Activated T-cell treated with anti-CD3 and anti-CD28 coated beads for 24 hours (primary cell): ENCODE measurements at places on chromosomes 4 and X.

GRCh38 chr4:128862608-128863311 lies 53.3 kb downstream of the JADE1 start:
- peak; percentile 35 for DNase-seq

- no peak for DNase-seq
Observed at GRCh38 chr4:170089274-170089667, 485 bp downstream of the AADAT start.

DNA sequence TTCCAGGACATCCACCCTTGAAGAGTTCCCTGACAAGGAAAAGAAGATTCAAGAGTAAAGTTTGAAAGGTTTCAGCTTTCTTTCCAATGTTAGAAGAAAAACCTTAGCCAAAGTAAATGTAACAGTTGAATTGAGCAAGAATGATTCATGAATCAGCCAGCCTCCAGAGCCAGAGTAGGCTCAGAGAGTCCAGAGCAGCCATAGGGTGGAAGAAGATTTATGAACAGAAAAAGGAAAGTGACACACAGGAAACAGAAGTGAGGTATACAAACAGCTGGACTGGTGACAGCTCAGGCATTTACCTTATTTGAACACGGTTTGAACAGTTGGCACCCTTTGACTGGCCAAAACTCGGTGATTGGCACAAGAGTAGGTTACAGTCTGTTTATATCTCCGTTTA lies 63.2 kb downstream of the QDPR start:
- DNase-seq: no peak

GRCh38 chr4:7626531-7626930 lies 191.8 kb upstream of the PSAPL1 start:
- no peak for DNase-seq

DNA sequence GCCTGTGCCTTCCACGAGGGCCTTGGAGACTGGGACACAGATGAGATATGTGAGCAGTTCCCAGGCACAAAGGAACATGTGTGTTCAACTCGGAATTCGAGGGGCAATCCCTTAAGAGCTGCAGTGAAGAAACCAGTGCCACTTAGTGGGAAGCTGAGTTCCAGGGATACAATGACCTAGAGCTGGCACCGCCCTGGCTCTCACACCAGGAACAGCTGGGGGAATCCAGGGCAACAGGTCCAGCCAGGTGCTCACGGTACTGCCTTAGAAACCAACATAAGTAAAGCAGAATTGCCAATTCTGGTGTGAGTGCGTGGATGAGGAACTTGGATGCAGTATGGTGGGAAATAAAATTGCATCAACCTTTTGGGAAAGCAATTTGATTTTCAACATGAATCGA lies 122.9 kb downstream of the AFAP1 start:
- DNase-seq: no peak

DNA sequence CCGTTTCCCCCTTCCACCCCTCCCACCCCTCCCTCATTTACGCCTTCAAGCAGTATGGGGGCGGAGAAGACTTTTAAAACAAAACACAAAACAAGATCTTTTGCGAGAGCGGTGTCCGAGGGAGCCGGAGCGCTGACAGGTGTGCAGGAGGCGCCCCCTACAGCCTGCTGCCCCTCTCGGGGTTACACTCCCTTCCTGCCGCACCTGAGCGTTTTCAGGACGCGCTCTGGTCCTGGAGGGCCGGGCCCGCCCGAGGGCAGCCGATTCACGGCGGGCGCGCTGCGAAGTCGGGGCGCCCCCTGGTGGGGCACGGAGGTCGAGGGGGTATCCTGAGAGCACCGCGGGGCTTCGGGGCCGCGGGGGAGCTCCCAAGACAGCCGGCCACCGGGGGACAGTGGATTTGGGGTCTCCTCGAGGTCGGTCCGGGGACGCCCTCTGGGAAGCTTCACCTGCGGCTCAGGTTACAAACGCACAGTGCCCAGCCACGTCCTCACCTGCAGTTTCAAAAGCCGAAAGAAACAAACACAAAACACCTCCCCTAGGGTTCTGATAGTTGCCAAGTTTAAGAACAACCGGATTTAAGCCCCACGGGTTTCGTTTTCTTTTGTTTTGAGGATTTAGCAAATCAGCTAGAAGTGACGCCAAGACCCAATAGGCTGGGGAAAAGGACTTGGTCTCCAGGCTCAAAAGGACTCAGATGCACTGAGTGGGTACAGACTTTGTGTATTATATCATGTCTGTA lies 8.0 kb upstream of the NEUROG2 start:
- peak; percentile 54 for DNase-seq

GRCh38 chr4:8082517-8083055 lies 76.0 kb downstream of the ABLIM2 start:
- DNase-seq: no peak

- DNase-seq: peak; percentile 40
Observed at GRCh38 chrX:19372170-19372546, 28.4 kb downstream of the PDHA1 start.

GRCh38 chrX:19403696-19404095 lies 60.0 kb downstream of the PDHA1 start:
- no peak for DNase-seq

GRCh38 chrX:72031634-72032033 lies 100.1 kb downstream of the RTL5 start:
- DNase-seq: no peak

DNA sequence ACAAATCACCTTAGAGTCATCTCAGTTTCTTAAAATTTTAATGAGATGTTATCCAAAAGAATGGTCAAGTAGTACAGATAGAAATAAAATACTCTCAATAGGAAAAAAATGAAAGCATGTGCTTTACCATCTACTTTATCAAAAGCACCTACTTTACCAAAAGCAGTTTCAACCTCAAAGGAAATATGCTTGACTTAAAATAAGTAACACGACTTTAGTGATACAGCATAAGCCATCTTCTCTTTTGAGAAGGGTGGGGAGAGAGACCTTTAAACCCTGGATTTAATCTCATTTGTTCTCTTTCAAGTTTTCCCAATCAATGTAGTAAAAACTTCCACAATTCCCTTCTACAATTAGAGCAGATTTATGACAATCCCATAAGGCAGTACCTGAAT lies 26.5 kb downstream of the OTUD4 start:
- DNase-seq: no peak

DNA sequence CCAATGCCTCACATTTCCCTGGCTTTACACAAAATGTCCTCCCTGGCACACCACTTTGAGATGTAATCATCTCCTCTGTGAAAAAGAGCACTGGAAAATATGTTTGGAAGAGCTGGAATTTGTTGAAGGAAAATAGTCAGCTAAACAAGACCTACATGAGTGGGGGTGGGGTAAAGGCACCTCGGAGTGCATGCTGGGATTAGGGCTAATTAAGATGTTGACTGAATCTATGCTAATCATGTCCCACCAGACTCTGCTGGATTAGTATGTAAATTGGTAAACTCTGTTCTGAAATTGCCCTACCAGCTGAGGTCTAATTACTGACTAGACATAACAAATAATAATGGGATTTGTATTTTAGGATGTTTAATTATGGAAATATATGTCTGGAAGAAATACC lies 46.8 kb upstream of the MID1 start:
- no peak for DNase-seq

GRCh38 chr4:173527103-173527891 lies 2.7 kb downstream of the HAND2 start:
- DNase-seq: no peak

GRCh38 chrX:154398668-154399526 lies 720 bp downstream of the RPL10 start:
- peak; percentile 75 for DNase-seq

DNA sequence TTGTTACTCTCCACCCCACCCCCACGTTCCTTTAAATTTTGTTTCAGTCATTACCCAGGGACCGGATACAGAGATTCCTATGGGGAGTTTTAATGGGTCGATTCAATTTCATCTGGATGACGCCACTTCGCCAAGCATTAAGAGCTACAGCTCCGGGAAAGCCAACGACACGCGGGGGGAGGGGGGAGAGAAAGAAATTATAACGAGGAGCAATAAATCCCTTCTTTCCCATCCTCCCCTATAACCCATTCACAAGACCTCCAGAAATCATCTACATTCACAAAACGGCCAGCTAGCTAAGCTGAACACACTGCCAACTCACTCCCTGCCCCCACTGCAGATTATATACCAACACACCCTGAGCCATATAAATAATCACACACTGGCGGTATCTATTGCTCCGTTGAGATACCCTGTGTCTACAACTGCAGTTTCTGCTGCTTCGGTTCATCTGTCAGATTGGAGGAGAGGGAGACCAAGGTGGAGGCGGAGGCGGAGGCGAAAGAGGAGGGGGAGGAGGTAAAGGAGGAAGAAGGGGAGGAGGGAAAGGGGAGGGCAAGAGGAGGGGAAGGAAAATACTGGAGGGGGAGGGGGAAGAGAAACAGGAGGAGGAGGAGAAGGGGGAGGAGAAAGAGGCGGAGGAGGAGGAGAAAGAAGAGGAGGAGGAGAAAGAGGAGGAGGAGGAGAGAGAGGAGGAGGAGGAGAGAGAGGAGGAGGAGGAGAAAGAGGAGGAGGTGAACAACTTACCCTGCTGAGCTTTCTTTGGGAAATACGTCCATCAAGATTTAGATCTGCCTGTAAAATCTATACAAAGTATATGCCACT lies 113.9 kb upstream of the VAMP7 start:
- DNase-seq: peak; percentile 1

GRCh38 chr4:182938205-182938645 lies 21.0 kb upstream of the DCTD start:
- DNase-seq: peak; percentile 57

DNA sequence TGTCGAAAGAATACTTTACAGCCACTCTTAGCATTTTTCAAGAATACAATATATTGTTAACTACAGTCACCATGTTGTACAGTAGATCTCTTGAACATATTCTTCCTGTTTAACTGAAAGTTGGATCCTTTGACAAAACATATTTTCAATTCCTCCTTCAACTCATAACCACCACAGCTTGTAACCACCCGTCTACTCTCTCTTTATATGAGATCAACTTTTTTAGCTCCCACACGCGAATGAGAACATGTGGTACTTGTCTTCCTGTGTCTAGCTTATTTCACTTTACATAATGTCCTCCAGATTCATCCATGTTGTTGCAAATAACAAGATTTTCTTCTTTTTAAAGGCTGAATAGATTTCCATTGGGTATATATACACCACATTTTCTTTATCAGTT lies 338.3 kb upstream of the IGFBP7 start:
- DNase-seq: no peak

GRCh38 chrX:96985046-96985445 lies 101.3 kb downstream of the RPA4 start:
- no peak for DNase-seq

DNA sequence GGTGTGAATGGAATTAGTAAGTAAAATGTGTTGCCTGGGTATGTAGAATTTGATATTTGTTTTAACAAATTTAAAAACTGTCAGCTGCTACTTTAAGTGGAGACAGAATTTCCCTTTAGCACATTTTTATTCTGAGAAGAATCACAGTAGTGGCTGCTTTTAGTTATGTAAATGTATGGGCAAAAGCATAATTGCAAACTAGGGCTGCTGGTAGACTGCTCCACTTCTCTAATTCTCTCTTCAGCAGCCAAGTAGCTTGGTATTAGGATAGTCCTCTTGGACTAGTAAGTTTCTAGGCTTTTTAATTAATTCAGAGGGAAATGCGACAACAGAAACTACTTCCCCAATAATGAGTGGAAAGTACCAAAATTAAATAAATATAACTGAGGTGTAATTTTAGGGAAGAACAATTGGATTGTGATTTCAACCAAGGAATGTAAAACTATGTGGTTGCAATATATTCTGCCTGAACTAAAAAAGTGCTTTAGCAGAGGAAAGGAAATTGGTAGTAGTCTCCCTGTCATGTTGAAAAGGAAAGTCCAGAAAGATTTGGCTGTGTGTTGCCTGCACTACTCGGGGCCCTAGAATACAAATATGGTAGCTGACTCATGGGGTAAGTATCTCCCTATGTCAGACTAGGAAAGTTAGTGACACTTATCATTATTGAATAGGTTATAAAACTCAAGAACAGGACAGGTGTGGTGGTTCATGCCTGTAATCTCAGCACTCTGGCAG lies 9.2 kb upstream of the EIF4E start:
- DNase-seq: no peak

- DNase-seq: no peak
Observed at GRCh38 chr4:158302076-158302866, 92.0 kb downstream of the TMEM144 start.

- DNase-seq: no peak
Observed at GRCh38 chr4:178196751-178197374, 754.6 kb upstream of the AGA start.

- no peak for DNase-seq
Observed at GRCh38 chrX:134650701-134651100, 7.6 kb downstream of the PLAC1 start.

DNA sequence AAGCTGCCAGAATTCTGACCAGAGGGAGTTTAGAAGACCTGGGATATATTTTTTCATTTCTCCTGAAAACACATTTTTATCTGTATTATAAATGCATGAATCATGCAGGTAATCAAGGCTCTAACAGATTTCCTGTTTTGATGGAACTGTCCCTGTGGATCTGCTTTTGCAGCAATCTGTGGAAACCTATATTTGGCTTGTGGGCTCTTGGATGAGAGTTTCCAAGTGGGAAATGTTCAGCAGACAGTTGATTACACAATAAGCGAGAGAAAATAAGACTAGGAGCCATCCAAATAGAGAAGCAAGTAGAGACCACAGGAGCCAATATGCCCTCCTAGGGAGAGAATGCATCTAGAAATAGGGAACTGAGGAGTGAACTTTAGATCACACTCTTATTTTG lies 105.0 kb downstream of the NDST3 start:
- no peak for DNase-seq

DNA sequence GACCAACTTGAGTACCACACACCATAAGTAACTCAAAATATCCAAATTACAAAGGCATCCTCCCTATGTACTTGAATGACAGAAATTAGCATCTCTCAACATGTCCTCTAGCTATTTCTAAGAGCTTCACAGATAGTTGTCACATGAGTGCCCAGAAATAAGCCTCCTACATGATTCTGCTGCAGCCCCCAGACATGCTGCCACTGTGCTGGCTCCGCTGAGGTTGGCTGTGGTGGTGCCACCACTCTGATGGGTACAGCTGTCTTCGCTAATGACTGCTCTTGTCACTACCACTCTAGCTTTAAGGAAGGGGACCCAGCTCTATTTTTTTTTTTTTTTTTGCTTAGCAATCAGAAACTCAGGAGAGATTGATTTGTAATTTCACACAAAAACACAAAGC lies 256.0 kb downstream of the GRXCR1 start:
- no peak for DNase-seq

DNA sequence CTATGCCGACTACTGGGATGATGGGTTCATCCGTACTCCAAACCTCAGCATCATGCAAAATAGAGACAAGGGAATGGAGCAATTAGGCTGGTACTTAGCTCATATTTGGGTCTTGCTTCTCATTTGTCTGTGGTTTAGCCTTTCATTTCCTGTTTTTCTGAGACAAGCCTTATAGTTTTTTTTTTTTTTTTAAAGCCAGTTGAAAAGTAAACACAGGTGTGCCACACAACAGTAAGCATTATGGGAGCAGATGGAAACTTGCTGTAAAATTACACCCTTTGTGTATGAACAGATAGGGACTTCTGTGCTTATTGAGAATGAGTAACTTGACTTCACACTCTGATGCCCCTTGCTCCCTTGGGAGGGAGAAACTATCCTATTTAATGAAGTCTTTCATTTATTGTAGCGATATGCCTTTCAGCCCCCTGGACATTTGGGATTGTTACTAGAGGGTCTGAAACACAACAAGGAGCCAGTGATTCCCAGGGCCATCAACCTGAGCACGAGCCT lies 13.7 kb downstream of the RASSF6 start:
- no peak for DNase-seq

GRCh38 chr4:71732706-71733105 lies 51.2 kb downstream of the GC start:
- no peak for DNase-seq

GRCh38 chrX:153764786-153765137 lies 713 bp downstream of the PLXNB3 start:
- no peak for DNase-seq

- no peak for DNase-seq
Observed at GRCh38 chrX:8048466-8048865, 121.3 kb upstream of the PNPLA4 start.
